ENCODE measurements at places on chromosomes 5 and 9. TPM values are rescaled to one million over a fixed set of nuclear protein-coding genes. Genes with fewer than 3 reads are reported as not detected.

The WDR38 gene
- total RNA-seq: not detected

The ARHGAP26 gene
- 51.1 TPM for total RNA-seq

The SLC6A18 gene
- not detected for total RNA-seq

The ALAD gene
- total RNA-seq: 40.8 TPM

The FOXD4L4 gene
- 0.36 TPM for total RNA-seq

The GDA gene
- not detected for total RNA-seq

GRCh38 chr5:7755958-7756357 is 95.0 kb downstream of the CFAP90 start:
- H3K27me3 ChIP-seq: no peaks in the 10 kb centered on the region
- no peak overlapping the region for H3K4me3 ChIP-seq
- no peaks in the 10 kb centered on the region for H3K4me1 ChIP-seq
- no peaks in the 10 kb centered on the region for H3K36me3 ChIP-seq
- DNase-seq: no peak

DNA sequence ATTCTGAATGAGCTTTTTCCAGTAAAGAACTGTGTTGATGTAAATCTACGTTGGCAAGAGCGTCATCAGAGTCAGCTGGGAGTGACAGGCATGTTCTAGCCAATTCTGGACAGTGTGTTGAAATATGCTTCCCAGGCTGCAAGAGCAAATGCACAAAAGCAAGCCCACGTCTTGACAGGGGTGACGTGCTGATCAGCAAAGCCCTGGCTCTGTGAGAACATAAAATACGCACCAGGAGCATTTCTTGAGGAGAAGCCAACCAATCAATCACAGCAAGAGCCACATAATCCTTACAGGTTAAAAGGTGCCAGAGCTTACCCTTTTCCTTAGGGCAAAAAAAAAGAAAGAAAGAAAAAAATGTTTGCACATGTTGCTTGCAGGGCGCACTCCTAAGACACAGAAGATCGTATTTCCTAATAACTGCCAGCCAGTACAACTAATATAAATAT is 148.1 kb downstream of the PDE4D start:
- H3K27me3 ChIP-seq: no peaks in the 10 kb centered on the region
- H3K36me3 ChIP-seq: no peaks in the 10 kb centered on the region

DNA sequence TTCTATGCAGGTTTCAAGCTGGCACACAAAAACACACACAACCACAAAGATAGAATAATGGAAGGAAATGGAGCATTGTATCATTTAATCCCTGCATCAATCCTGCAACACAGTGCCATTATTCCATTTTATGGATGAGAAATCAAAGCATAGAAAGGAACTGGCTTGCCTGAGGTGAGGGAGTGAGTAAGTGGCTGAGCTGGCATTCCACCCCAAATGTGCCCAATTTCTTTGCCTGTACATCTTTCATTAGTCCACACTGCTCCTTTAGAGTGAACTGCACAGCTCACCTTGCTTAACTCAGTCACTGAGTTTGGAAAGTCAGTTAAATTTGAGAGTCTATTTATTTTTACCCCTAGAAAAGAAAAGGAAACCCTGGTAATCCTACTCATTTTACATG is 28.9 kb downstream of the ZNF366 start:
- H3K27ac ChIP-seq: no peak overlapping the region
- no peaks in the 10 kb centered on the region for H3K27me3 ChIP-seq
- no peaks in the 10 kb centered on the region for H3K4me1 ChIP-seq
- DNase-seq: no peak
- no peaks in the 10 kb centered on the region for H3K36me3 ChIP-seq

GRCh38 chr5:130350131-130350530 is 445.9 kb downstream of the CHSY3 start:
- DNase-seq: no peak
- no peak overlapping the region for H3K4me3 ChIP-seq
- no peaks in the 10 kb centered on the region for H3K27me3 ChIP-seq
- H3K27ac ChIP-seq: no peak overlapping the region
- no peaks in the 10 kb centered on the region for H3K4me1 ChIP-seq

DNA sequence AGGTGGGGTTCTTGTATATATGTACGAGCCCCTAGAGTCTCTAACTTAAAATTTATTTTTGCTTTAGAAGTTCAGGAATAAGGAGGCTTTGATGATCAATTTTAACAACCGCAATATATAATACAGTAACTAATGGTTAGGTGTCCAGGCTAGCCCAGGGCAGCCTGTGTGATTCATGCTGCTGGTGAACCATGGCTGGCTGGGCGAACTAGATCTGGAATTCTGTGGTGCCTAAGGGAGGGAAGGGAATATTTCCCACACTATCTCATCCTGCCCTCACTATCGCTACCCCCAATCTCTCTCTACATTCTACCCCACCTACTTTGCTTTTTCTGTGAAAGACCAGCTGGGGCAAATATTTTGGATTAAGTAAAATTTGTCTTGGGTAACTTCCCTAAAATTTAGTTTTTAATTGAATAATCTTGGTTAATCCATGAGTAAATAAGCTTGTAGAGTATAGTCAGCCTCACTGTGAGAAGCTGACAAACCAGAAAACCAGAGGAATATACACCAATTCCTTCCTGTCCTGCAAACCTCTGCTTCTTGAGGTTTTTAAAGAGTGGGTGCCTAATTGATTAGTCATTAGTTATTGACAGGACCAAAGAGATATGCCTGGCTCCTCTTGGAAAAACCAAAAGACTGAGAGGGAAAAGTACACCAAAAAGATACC is 115.1 kb upstream of the CCDC152 start:
- DNase-seq: no peak
- H3K27ac ChIP-seq: no peak overlapping the region
- no peaks in the 10 kb centered on the region for H3K27me3 ChIP-seq
- no peaks in the 10 kb centered on the region for H3K4me1 ChIP-seq
- no peaks in the 10 kb centered on the region for H3K36me3 ChIP-seq
- no peak overlapping the region for H3K4me3 ChIP-seq

DNA sequence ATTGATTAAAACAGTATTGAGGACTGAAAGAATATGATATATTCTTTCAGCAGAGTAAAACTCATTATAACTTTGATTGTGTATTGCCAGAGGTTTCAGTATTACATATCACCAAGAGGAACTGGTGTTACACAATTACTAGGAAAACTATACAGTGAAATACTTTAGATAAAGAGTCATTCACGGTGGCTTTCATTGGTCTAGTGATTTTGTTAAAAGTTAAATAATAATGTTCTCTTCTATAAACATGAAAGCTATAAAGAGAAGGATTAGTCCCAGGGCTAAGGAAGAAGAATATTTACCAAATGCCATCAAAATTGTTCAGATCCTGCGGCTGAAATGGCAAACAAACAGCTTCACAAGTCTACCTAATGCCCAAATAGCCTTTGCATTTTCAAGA is 306.2 kb downstream of the SEMA5A start:
- H3K4me1 ChIP-seq: no peaks in the 10 kb centered on the region
- no peaks in the 10 kb centered on the region for H3K36me3 ChIP-seq
- no peak for DNase-seq
- H3K27ac ChIP-seq: no peak overlapping the region

- H3K36me3 ChIP-seq: no peaks in the 10 kb centered on the region
- H3K27me3 ChIP-seq: no peaks in the 10 kb centered on the region
- H3K4me1 ChIP-seq: no peaks in the 10 kb centered on the region
- no peak overlapping the region for H3K4me3 ChIP-seq
Observed at GRCh38 chr5:34977934-34978613, 48.7 kb downstream of the DNAJC21 start.

DNA sequence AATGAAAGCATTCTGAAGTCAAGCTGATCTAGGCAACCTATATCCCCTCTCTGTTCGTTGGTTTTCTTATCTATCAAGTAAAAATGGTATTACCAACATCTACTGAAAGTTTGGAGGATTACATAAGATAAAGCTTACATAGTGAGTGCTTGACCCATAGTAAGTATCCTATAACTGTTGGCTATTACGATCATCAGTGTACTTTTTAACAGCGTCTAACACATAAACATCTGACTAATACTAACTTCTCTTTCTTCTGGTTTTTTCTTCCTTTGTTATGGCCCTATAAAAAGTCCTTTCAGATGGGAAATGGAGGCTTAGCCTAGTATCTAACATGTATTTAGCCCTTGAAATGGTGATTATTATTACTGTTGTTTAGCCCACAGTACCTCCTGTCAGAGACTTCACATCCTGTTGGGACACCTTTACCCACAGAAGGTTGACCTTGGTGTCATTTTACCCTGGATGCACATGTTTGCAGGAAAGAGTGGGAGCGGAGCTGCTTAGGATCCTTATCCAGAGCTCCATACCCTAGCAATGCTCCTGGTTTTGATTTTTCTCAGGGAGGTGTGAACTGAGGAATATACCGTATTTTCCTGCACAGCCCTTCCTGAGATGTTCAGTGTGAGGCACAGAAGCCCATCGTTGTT is 6.0 kb downstream of the INSYN2B start:
- no peaks in the 10 kb centered on the region for H3K4me1 ChIP-seq
- no peak overlapping the region for H3K4me3 ChIP-seq
- H3K36me3 ChIP-seq: no peaks in the 10 kb centered on the region
- no peak for DNase-seq
- H3K27ac ChIP-seq: no peak overlapping the region

DNA sequence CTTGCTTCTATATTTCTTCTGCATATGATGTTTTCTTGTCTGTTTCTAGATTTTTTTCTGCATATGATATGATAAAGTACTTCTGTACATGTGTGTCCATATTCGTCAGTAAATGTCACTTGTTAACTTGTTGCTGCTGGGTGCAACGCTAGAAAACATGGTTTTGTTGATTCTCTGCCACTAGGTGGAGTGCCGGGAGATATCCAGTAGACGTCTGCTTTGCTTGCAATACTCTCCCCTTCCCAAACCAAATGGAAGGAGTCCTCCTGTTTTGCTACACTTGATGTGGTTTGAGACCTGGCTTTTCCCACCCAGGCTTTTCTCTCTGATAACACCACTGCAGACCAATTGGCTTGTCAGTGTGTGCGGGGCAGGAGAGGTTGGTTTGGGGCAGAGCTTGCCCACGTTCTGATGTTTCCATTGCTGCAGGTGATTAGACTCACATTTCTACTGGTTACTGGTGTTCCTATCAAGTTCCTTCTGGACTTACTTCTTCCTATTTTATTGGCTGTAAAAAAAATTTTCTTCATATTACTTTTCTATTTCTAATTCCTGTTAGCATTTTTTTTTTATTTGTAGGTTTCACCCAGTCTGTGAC is 900.0 kb upstream of the CDH10 start:
- no peak overlapping the region for H3K27ac ChIP-seq
- no peaks in the 10 kb centered on the region for H3K4me1 ChIP-seq
- no peak for DNase-seq
- H3K36me3 ChIP-seq: no peaks in the 10 kb centered on the region
- H3K4me3 ChIP-seq: no peak overlapping the region

DNA sequence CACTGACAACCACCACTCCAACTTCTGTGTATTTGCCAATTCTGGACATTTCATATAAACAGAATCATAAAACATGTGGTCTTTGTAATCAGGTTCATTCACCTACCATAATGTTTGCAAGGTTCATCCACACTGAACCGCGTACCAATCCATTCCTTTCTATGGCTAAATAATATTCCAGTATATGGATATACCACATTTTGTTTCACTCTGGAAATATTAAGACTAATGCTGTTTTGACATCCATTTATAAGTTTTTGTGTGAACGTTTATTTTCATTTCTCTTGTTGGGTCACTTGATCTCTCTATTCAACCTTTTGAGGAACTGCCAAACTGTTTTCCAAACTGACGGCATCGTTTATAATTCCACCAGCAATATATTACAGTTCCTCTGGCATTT is 26.3 kb upstream of the RNF38 start:
- DNase-seq: no peak
- no peak overlapping the region for H3K4me3 ChIP-seq
- no peaks in the 10 kb centered on the region for H3K36me3 ChIP-seq
- H3K27me3 ChIP-seq: no peaks in the 10 kb centered on the region
- H3K4me1 ChIP-seq: no peaks in the 10 kb centered on the region

- H3K36me3 ChIP-seq: peaks cover 2% of the 10 kb centered on the region
- DNase-seq: no peak
- no peaks in the 10 kb centered on the region for H3K4me1 ChIP-seq
- no peak overlapping the region for H3K27ac ChIP-seq
- no peaks in the 10 kb centered on the region for H3K27me3 ChIP-seq
Observed at GRCh38 chr9:15268782-15269181, 38.2 kb downstream of the TTC39B start.

DNA sequence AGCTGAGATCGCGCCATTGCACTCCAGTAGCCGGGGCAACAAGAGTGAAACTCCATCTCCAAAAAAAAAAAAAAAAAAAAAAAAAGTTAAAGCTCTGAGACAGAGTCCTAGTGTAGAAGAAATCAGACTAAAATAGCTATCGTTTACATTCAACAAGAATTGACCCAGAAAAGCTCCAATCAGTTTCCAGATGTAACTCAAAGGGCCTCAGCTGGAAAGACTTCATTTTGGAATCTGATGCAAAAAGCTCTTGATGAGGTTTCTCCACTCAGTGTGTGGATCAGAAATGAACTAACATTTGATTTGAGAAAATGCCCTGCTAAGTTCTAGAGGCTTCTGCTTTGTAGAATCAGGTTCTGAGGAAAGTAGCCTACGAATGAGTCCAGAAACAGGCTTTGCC is 7.2 kb upstream of the C1QTNF2 start:
- H3K27me3 ChIP-seq: no peaks in the 10 kb centered on the region
- H3K4me3 ChIP-seq: no peak overlapping the region
- no peaks in the 10 kb centered on the region for H3K36me3 ChIP-seq
- H3K4me1 ChIP-seq: no peaks in the 10 kb centered on the region
- no peak overlapping the region for H3K27ac ChIP-seq

DNA sequence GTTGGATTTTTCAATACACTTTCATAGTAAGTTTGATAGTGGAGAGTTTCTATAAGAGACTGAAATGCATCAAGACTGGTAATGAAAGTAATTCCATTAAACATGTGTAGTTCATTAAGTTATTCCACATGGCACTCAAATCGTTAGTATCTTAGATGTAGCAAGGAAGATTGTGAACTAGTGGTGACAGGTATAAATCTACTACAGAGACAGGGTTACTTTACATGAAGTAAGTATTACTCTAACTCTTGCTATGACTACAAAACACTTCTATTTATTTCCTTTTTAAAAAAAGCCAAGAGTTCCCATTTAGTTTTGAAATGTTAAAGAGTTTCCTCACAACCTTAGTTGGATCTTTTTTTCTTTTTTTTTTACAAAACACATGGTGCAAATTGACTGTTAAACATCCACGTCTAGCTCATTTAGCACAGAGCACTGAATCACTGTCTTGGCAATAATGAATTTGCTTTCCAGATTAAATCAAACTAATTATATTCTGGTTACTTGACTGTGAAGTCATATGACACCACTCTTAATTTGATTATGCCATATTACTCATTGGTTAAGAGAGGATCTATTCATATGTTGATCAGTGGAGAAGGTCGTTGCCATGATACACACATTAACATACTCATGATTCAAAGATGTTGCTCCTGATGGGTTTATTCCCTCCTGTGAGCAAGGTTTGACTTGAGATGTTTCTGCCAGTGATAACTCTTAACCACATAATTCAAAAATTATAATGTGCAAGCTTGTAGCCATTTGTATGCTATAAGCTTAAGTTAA is 644.8 kb downstream of the EFNA5 start:
- no peak overlapping the region for H3K4me3 ChIP-seq
- H3K27ac ChIP-seq: no peak overlapping the region
- H3K4me1 ChIP-seq: no peaks in the 10 kb centered on the region
- DNase-seq: no peak
